ENCODE measurements at places on chromosomes 16 and 17. TPM values are rescaled to one million over a fixed set of nuclear protein-coding genes. Genes with fewer than 3 reads are reported as not detected.

GRCh38 chr17:64255764-64256163, 7.3 kb downstream of the TEX2 start:
- no peak for DNase-seq

DNA sequence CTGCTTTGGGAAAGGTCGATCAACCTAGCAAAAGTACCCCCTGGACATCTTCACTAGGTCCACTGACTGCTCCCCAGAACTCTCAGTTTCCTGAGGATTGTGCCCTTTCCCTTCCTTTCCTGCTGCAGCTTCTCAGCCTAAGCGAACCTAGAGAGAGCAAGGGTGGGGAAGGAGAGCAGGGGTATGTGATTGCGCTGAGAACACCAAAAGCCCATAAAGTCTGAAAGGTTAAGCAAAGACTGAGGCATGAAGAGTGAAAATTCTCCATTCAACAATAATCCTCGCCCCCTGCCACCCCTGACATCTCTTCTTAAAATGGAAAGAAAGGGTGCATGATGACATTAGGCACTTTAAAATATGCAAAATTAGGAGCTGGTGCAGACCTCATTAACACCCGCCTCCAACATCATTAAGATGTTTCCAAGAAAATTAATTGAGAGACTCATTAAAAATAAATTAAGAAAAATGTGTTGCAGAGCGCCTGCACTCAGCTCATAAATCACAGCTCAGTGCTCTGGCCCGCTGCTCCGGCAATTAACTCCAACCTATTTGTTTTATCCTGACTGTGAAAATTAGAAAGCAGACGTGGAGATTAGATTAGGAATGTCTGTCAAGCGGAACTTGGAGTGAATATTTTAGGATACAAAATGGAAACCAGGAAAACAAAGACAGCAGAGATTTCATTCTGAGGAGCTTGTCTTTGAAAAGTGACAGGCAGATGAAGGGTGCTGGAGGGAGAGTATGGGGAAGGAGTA, 49.1 kb upstream of the PMFBP1 start:
- no peak for DNase-seq

- DNase-seq, result no peak
Observed at GRCh38 chr16:83318390-83318789, 489.4 kb upstream of the HSBP1 start.

DNA sequence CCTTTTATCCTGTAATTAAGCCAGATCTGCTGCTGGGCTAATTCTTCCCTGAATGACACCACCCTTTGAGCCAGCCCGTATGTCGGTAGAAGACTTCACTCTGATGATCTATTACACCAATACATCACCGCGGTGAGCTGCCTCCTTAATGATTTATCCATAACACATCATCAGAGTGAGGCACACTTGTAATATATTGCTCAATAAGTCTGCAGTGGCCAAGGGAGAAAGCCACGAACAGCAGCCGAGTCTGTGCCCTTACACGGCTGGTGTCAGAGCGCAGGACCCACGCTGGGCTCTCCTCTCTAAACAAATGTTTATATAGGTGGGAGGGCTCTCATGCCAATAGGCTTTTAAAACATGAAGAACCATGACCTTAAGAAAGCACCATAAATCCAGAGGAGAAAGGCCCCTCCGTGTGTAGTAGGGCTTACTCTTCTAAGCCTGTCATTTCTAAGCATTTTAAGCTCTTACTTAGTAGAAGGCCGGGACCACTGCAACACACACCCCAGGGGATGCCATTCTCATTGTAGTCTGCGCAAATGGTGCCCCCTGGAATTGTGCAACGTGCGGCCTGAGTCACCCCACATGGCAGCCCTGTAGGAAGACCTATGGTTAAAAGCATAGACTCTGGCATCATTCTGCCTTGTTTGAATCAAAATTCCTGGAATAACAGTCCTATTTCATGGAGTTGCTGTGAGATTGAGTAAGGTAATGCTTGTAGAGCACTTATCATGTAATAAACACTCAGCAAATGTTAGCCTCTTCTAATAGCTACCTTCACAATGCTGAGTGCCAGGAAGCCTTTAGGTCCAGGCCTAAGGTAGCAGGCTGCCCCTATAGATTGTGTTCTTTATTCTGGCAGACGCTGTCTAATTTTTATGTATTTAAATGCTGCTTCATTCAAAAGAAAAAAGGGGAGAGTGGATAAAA, 26.1 kb downstream of the MRPS23 start:
- DNase-seq, result no peak

DNA sequence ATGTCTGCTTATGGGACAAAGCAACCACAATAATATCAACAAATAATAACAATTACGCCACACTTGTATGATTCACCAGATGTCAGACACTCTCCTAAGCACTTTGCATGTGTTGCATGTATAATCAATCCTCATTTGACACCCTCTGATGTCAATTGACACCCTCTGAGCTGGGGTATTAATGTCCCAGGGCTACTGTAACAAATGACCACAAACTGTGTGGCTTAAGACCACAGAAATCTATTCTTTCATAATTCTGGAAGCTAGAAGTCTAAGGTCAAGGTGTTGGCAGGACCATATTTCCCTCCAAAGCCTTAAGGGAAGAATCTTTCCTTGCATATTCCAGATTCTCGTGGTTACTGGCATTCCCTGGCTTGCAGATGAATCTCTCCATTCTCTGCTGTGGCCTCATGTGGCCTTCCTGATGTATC, 112.7 kb downstream of the NPIPB5 start:
- DNase-seq, result no peak

- DNase-seq, result no peak
Observed at GRCh38 chr17:75684249-75684648, 17.1 kb downstream of the SAP30BP start.

MILR1 gene
- polyA plus RNA-seq, result 2.9 TPM

Measured in renal cortex interstitium (tissue), 15 donors.